Stimulated activated CD8-positive, alpha-beta memory T cell treated with anti-CD3 and anti-CD28 coated beads, Interleukin-15, amount 100 ng/mL, for 24 hours (primary cell): ENCODE measurements at places on chromosomes 2 and 18.

GRCh38 chr2:105790461-105791149, 45.9 kb downstream of the NCK2 start:
- DNase-seq, result no peak

- DNase-seq, result no peak
Measured at GRCh38 chr2:135337071-135337470, 193.9 kb downstream of the ZRANB3 start.

- DNase-seq, result no peak
Measured at GRCh38 chr2:217147818-217148217, 288.0 kb upstream of the TNP1 start.

DNA sequence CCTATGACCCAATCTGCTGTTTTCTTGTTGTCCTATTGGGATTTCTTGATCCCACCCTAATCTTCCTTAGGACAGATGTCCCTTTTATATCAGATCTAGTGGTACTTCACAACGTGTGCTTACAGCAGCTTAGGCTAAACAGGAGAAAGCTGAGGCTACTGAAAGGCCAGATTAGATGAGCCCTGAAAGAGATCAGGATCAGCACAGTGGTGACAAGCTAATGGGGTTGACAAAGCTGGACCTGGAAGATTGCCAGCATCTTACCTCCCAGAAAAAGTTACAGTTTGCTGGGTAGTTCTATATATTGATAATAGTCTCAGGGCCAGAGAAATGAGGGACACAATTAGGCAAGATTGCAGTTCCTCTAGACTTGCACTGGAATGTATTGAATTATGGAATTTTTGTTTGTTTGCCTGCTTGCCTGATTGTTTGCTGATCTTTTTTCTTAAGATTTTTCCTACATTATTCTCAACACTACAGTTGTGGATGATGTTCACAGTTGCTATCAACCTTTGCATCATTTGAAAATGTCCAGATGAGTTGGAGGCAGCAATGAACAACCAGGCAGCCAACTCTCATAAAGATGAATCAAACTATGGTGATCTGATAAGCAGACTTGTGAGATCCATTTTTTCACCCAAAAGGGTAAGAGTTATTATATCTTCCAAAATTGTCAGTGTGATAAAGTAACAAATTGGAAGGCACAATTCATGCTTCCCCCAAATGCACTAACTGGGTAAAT, 49.1 kb upstream of the PIK3C3 start:
- DNase-seq, result no peak

DNA sequence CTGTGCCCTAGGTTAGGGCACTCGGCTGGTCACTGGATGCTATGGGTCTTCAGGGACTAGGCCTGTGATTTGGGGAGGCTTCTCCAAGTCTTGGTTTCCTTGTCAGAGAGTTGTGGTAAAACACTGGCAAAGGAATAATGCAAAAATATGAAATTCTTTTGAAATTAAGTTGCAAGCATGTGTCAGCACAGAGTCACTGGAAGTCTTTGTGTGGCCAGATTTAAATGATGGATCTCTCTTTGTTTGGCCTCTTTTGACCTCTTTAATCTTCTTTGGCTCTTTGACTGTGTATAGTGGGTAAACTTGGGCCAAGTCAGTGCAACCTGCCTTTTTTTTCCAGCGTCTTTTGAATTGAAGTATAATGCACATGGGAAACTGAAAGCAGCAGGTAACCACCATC, 12.1 kb downstream of the HK2 start:
- DNase-seq, result no peak

DNA sequence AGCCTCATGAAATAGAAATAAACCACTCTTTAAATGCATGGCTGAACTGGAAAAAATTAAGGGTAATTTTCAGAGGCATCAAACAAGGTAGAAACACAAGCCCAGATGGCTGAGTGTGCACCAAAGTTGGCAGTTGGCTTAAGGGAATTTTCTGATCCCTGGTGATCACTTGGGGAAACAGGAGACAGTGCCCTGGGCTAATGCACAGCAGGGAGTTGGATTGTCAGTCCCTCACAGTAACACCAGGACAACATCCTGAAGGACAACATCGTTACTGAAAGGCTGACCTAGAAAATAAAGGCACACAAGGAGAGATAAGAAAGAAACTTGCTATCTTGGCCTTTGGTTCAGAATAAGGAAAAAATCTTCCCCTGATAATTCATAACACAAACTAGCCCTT, 417.0 kb downstream of the SLC4A3 start:
- no peak for DNase-seq
